ENCODE measurements at places on chromosomes 5 and 9.
A peak's percentile ranks its signal among the peaks of the same experiment; 100 is the strongest.

- DNase-seq, result no peak
These were observed 178.2 kb downstream of the ZDHHC21 start for GRCh38 chr9:14515049-14515448.

- DNase-seq, result no peak
These were observed 23.7 kb downstream of the ACTL7A start for GRCh38 chr9:108885643-108886348.

GRCh38 chr9:106757514-106757913 is 105.5 kb upstream of the ZNF462 start:
- DNase-seq, result no peak

GRCh38 chr5:61536922-61537321 is 204.9 kb downstream of the ZSWIM6 start:
- DNase-seq, result no peak

- DNase-seq, result no peak
These were observed 55.7 kb upstream of the SPDL1 start for GRCh38 chr5:169527863-169528262.

DNA sequence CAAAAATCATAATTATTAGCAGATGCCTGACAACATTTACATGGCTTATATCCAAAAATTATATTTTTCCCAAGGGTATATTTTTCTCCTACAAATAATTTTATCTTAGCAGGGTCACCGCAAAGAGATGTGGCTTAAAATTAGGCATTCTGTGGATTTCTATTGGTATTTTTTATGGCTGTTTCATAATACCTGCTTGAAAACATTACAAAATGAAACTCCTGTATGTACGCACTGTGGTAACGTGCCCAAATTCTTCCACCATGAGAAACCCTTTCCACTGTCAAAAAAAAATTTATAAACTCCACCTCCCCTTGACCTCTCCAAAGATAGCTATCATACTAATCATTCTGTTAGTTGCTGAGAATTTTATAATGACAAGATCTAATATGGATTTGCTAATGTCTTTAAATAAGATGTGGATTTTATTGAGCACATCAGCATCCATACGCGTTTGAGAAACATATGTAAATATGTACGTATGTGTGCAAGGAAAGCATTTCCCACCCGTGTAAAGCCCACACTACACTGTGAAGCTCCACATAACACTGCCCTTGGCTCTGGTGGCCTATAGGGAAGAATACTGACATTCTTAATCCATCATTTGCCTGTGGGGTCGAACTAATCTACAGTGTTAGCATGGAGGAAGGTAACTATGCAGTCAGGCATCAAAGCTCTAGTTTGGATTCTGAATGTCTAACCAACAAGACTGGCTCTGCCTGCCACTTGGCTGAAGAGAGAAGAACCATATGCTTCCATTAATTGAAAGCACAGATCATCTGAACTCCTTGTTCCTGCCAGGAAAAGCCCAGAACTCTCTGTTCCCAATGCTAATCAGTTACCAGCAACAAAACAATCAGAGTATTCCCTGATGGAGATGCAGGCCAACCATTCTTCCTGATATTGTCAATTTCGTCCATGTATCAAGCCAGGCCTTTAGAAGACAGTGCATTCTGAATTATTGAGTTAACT is 244.7 kb downstream of the SPOCK1 start:
- no peak for DNase-seq

- no peak for DNase-seq
These were observed 25.6 kb upstream of the GSN start for GRCh38 chr9:121242219-121242958.

- DNase-seq, result no peak
These were observed 45.9 kb downstream of the MEGF9 start for GRCh38 chr9:120668399-120668798.

- no peak for DNase-seq
These were observed 30.9 kb downstream of the FABP6 start for GRCh38 chr5:160260006-160260775.

GRCh38 chr5:77560677-77561263 is 68.7 kb upstream of the WDR41 start:
- no peak for DNase-seq

GRCh38 chr9:32704343-32704742 is 68.9 kb upstream of the TAF1L start:
- DNase-seq, result no peak

- no peak for DNase-seq
These were observed 375.1 kb upstream of the ST8SIA4 start for GRCh38 chr5:101278011-101278687.

DNA sequence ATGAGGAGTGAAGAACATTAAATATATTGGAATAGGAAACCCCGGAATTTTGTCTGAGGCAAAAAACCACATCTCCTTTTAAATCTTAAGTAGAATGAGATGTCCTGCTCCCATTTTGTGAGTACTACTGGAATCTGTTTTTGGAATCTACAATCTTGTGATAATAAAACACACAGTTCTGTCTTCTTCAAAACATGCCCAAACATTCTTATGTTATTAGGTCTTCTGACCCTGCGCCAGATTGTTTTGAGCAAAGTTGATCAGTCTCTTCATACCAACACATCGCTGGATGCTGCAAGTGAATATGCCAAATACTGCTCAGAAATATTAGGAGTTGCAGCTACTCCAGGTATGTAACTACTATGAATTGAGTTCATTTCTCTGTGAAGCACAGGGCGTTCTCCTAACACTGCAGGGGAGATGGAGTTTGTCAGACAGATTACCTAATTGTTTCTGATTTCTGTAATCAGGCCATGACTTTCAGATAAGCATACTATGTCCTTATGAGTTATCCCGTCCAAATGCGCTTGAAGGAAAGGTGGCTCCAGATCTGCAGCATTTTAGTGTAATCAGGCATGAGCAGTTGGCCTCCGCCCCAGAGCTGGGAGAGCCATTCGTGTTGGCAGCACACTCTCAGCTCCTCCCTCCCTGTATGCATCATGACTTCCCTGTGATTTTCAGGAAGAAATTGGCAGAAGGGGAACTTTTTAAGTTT is 88.0 kb downstream of the NLN start:
- no peak for DNase-seq

DNA sequence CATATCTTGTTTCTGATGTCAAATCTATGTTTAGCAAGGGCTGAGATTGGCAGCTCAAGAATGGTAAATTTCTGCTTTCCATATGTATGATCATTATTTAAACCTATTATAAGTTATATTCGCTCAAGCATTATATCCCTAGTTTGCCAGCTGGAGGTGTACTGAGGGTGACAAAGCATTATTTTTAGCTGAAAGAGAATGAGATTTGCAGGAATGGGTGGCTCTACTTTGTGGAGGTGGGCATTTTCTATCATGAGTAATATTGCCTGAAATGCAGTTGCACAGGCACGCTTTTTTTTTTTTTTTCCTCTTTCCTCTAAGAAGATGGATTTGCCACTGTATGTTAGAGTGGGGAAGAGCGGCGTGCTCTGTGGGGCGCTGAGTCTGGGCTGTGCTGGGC is 393.8 kb downstream of the EBF1 start:
- no peak for DNase-seq

DNA sequence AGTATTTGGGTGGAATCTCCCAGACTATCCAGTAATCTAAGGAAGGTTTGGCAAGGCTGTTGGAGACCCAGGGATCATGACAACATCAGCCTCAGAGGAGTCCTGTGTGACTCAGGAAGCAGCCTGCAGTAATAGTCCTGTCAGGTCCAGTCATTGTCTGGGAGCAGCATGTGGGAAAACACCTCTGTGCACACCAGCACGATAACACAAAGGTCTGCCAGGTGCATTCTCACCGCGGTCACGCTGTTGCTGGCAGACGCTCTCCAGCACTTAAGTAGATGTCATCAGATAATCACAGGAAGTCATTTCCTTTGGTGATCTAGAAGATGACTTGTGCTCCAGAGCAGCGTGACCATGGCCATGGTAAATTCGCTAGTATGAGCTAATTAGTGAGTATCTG is 99.2 kb upstream of the IQGAP2 start:
- DNase-seq, result peak; percentile 33

DNA sequence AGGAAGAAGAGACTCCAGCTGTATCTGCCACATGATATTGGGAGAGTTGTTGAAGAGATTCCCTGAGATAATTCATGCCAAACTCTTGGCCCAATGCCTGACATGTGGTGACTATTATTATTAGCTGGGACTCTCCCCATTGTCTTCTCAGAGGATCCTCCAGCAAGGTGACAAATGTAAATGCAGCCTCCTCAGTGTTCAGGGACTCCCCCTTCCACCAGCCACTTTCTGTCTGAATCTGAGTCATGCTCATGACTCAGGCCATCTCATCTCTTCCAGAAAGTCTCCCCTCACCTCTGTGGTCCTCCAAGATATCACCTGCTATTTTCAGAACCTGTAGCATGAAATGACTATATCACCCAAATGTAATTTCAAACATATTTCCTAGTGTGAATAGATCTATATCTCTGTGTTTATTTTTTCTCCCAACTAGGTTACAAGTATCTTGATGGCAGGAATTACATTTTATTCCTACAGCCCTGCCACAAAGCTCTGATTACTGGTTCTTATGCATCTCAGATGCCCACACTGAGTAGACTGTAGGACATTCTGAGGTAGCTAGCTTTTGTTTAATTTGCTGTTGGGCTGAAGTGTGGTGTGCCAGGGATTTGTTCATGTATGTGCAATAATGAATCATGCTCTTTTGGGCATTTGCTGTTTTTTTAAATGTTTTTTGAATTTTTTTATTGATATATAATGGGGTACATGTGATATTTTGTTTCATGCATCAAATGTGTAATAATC is 126.6 kb upstream of the IL12B start:
- DNase-seq, result peak; percentile 24

GRCh38 chr5:59588922-59589321 is 304.6 kb downstream of the PDE4D start:
- DNase-seq, result no peak

DNA sequence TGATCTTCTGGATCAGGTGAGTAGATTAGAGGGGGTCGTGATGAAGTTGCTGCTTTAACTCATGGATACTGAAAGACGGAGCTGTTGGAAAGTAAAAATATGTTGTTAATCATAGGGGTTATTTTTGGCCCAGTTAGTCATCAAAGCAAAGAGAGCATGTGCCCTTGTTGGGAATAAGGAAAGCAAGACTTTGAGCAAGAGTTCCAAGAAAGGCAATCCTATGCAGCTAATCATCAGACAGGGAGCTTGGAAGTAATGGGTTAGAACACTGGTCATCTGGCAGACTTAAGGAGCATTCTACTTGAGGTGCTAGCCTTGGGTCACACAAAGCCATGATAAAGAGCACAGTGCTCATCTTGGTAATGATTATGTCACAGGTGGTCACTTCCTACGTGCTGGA is 18.3 kb downstream of the ASPN start:
- DNase-seq, result no peak

DNA sequence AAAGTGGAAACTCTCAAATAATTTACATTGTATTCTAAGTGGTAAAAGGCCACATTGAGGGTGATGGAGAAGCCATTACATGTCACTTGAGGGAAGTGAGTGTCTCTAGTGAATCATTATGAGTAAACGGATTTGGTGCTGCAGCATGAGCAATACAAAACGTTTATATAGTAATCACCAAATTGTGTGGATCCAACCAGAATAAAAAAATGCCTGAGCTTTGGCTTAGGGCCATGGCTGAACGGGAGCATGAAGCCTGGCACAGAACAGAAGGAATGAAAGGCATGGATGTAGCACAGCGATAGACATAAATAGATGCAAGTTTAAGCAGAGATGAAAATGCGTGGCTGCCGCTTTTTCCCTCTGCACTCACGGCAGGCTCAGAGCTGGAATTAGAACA is 58.3 kb downstream of the PTTG1 start:
- no peak for DNase-seq

DNA sequence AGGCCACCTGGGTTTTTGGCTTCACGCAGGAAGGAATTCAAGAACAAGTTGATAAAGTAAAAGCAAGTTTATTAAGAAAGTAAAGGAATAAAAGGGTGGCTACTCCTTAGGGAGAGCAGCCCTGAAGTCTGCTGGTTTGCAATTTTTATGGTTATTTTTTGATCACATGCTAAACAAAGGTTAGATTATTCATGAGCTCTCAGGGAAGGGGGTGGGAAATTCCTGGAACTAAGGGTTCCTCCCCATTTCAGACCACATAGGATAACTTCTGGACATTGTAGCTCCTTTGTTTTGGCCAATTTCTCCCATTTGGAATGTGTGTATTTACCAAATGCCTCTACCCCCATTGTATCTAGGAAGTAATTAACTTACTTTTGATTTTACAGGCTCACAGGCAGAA is 63.9 kb upstream of the SYK start:
- DNase-seq, result no peak

- no peak for DNase-seq
These were observed 19.6 kb upstream of the GLRX start for GRCh38 chr5:95841914-95842812.

DNA sequence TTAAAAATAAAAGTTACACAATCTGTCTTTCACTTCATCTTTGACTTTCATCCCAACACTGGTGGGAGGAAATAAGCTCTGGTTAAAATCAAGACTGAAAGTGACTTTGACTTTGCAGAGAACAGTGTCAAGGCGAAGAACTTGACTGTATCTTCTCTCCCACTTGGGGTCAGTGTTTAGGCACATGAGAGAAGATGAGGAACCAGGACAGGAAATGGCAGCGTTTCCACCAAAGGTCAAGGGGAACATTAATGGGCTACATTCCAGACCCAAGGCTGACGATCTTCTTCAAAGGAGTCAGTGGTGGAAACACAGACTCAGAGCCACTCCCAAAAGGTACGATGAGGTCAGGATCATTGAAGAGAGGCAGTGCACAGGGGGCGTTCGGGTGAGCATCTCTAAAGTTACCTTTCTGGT is 409.5 kb downstream of the ARHGEF28 start:
- DNase-seq, result no peak

GRCh38 chr5:44565360-44565759 is 176.1 kb upstream of the FGF10 start:
- DNase-seq, result no peak

- no peak for DNase-seq
These were observed 313.6 kb upstream of the PIK3R1 start for GRCh38 chr5:67901814-67902496.

DNA sequence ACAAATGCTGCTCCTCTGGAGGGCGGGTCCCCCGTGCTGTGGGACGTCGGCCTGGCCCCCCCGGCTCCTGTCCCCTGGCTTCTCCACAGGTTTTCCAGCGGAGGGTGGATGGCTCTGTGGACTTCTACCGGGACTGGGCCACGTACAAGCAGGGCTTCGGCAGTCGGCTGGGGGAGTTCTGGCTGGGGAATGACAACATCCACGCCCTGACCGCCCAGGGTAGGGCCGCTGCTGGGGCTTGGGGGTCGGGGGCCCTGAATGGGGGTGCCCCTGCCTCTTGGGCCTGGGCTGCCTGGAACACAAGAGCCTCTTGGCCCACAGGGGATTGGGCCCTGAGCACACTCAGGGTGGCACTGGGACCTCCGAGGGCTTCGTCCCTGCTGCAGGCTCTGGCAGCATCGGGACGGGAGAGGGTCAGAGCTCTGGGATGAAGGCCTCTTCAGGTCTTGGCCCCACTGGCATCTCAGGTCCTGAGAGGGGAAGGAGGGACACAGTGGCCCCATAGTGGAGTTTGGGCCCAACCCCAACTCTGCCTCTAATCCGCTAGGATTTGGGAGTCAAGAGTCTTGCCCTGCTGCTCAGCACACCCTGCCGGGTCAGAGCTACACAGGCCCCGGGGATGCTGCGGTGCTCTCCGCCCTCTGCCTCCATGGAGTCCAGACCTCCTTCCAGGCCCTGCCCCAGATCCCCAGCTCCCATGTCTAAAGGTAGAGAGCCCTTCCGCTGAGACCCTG is 5.2 kb downstream of the FCN2 start:
- no peak for DNase-seq
